ENCODE measurements at places on chromosomes 3 and 15.

DNA sequence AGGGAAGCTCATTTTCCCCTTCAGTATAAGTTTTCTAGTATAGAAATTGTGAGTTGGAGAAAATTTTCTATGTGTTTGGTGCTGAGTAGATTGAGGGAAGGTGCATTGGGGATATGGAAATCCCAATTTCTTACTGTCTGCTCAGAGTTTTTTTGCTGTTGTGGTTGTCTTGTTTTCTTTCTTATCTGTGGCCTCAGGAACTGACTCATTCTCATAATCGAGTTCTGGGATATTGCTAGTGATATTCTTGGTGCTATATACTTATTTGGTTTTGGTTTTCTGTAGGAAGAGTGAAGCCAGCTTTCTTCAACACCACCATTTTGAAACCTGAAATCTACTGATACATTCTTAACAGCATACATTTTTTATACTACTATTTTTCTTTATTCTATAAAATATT, 869.2 kb downstream of the DIPK2A start:
- no peak for DNase-seq

DNA sequence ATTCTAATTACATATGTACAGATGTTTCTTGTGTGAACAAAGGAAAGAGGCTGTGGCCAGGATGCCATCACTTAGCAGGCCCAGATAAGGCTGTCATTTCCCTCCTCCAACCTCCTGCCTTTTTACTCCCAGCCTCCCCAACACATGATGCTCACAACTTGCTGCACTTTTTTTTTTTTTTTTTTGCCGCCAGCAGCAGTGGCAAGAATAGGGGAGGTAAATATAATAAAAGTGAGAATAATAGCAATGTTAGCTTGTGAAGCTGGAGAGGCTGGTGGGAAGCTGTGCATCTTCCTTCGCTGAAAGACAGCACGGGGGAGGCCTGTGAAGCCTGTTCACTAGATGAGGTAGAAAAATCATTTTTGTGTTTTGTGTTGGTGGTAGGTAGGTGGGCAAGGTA, 42.5 kb upstream of the MYO5C start:
- no peak for DNase-seq

- DNase-seq = no peak
Observed at GRCh38 chr15:57540736-57541135, 51.0 kb upstream of the MYZAP start.

DNA sequence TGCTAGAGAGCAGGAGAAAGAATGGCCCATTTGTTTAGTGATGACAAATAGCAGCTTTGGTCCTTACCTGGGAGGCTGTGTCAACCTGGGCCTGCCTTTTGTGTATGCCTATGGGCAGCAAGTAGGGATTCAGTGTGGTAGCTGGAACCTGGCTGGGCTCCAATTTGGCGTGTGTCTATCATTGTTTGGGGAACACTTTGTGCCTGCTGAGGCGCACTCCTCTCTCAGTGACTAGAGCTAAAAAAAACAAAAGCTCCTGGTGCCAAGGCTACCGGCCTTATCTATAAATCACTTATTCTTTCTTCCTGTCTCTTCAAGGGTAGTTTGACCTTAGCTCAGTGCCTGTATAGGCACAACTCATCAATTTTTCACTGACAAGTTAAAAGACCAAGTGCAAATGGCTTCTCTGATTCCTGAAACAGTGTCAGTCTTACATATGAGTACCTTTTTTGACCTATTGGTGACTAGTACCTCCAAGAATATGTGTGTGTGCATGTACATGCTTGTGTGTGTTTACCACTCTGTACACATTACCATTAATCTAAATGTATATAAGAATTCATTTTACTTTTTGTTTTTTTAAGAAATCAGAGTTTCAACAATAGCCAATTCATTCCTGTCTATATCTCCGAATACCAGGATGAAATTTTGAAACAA, 54.6 kb downstream of the GMNC start:
- DNase-seq = no peak

DNA sequence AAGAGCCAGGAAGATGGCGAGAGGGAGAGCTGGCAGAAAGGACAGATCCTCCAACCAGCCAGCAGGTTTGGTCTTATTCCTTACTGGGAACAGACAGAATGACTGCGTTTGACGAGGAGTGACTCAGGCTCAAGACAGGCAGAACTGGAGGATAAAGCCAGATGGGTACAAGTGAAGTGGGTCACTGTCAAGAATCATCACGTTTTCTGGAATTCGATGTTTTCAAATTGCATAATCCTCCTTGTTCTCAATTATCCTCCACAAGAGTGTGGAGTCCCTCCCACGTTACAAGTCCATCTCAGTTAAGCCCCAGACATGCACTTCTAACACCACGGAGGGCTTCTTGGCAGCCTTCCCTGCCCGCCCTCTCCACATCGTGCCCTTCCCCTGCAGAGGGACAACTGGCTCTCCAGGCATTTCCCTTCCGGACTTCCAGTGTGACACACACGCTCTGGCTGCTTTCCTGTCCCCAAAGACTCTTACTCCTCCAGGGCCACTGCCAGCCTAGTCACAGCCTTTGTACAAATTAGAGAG, 183.1 kb downstream of the CHST2 start:
- DNase-seq = peak; percentile 82

DNA sequence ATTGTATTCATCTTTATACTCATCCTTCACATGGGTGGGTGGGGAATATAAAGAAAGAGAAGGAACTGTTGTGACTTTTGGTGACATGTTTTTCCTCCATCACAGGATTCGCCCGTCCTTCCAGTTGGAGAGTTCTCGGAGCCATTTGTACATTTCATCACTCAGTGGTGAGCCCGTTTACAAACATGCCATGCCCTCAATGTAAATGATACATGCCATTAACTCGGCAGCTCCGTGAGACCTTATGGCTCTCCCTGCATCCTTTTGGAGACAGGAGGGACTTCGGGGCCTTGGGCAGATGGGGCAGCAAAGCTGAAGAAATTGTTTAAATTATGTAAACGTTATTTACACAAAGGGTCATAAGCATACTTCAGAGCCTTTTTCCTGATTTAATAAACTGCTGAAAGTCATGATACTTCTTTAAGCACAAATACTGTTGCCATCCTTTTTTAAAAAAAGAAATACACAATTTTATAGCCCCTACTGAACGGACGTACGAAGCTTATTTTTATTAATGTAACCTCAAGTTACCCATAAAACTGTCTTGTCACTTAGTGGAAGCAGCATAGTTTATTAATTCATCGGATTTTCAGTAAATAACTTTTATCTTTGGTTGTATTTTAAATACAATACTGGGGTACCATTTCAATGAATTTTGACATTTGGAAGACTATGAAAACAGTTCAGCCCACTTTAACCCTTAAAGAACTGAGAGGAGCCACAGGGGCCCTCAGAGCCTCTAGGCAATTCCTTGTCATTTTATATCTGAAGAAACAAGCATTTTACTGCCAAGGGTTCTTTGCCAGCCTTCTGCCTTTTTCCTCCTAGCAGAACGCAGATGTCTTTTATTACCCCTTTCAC, 55.6 kb upstream of the SKOR1 start:
- no peak for DNase-seq

- DNase-seq = peak; percentile 96
Observed at GRCh38 chr3:177835917-177836316, 638.6 kb upstream of the TBL1XR1 start.

DNA sequence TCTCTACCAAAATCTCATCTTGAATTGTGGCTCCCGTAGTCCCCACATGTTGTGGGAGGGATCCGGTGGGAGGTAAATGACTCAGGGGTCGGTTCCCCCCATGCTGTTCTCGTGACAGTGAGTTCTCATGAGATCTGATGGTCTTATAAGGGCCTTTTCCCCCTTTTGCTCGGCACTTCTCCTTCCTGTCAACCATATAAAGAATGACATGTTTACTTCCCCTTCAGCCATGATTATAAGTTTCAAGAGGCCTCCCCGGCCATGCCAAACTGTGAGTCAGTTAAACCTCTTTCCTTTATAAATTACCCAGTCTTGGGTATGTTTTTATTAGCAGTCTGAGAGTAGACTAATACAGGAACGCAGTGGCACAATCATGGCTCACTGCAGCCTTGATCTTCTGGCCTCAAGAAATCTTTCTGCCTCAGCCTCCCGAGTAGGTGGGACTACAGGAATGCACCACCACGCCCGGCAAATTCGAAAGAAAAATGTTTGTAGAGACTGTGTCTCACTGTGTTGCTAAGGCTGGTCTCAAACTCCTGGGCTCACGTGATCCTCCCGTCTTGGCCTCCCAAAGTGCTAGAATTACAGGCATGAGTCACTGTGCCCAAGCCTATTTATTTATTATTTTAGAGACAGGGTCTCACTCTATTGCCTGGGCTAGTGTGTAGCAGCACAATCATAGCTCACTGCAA, 101.0 kb downstream of the ATP10A start:
- DNase-seq = no peak

- DNase-seq = no peak
Observed at GRCh38 chr3:122000936-122001605, 21.0 kb downstream of the ILDR1 start.

GRCh38 chr3:5080779-5081550, 41.1 kb upstream of the ARL8B start:
- no peak for DNase-seq

DNA sequence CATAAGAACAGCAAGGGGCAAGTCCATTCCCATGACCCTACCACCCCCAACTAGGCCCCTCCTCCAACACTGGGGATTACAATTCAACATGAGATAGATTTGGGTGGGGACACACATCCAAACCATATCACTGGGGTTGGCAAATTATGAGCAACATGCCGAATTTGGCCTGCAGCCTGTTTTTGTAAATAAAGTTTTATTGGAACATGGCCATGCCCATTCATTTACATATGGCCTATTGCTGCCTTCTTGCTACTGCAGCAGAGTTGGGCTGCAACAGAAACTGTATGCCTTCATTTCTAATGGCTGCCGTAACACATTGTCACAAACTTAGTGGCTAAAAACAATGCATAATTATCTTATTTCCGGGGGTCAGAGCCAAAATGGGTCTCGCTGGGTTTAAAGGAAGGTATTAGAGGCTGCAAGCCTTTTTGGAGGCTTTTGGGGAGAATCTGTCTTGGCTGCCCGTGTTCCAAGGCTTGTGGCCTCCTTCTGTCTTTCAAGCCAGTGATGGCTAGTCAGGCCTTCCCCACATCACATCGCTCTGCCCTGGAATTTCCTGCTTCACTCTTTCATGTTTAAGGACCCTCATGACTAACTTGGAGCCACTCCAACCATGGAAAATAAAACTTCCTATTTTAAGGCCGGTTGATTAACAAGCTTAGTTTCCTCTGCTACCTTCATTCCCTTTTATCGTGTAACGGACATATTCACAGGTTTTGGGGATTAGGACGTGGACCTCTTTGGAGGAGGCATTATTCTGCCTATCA, 428.5 kb upstream of the PROK2 start:
- DNase-seq = peak; percentile 21

DNA sequence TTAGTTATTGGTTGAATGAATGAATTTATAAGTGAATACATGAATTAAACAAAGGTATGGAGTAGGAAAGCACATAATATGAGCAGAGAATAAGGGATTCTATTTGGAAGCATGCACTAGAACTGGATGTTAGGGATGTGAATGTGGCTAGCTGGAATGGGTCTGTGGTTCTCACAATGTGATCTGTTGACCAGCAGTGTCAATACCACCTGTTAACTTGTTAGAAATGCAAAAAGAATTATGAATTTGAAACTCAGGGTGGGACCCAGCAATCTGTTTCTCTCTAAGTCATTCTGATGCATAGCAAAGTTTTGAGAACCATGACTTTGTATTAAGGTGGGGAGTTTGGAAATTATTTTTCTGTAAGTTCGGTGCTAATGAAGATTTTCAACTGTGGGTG, 41.0 kb upstream of the SATB1 start:
- DNase-seq = no peak

DNA sequence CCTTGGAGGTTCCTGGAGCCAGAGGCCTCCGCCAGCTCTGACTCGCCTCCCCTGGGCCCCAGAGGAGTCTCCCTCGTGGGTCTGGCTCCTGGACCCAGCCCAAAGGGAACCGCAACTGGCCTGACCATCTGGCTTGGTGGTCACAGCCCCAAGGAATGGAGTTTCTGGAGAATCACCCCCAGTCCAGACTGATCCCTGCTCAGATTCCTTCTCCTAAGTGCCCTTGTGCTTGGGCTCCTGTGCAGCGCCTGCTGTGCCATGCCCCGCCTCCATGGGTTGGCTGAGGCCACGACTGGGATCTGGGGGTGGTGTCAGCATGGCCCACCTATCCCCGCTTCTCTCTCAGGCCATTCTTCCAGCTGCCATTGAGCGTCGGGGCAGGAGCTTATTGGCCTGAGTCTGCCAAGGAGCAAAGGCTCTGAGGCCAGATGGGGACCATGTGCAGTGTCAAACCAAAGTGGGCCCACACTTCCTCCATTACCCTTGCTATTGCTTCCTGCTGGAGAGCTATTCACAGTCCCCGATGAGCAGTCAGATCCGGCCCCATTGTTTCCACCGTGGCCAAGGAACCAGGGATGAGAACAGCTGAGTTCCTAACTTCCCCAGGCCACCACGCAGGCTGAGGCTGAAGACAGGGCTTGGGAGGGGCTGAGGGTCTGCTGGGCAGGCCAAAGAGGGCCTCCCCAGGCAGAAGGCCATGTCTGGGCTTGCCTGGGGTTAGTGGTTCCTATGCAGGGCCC, 19.0 kb downstream of the CSPG4 start:
- DNase-seq = peak; percentile 80

- DNase-seq = no peak
Observed at GRCh38 chr3:195766671-195767070, 45.1 kb downstream of the MUC4 start.

DNA sequence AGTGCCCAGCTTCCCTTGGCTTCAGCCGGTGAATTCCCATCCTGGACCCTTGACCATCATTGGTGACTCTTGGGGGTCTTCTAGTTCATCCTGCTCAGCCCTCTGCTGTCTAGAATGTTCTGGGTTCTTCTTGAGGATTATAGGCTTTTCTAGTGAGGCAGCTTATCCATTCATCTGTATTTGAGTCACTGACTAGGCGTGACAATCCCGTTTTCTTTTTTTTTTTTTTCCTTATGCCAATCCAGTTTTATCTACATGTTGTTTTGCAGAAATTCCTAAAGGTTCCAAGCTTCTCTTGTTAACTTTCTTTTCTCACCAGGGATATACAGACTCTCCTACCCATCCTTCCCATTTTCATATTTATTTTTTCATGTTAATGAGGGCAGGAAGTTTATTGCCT, 6.6 kb upstream of the TRAK1 start:
- no peak for DNase-seq

DNA sequence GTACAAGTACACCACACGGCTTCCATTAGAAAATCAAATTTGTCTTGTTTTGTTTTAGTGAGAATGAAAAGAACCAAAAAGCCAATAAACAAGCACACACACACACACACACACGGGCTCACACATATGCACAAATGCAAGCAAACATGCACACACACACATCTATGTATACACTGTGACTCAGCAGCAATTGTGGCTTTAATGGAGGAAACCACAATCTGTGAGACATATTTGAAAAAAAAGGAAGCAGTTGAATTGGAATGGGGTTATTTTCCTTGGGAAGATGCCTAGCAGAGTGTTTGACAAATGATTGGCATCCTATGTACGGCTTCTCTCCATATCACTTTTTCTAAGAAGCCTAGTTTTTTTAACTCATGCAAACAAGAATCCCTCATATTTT, 201.1 kb upstream of the ARRDC4 start:
- peak; percentile 68 for DNase-seq

All from fibroblast of skin of scalp (primary cell).